ENCODE measurements at places on chromosomes 13 and 19. TPM values are rescaled to one million over a fixed set of nuclear protein-coding genes. Genes with fewer than 3 reads are reported as not detected.

DNA sequence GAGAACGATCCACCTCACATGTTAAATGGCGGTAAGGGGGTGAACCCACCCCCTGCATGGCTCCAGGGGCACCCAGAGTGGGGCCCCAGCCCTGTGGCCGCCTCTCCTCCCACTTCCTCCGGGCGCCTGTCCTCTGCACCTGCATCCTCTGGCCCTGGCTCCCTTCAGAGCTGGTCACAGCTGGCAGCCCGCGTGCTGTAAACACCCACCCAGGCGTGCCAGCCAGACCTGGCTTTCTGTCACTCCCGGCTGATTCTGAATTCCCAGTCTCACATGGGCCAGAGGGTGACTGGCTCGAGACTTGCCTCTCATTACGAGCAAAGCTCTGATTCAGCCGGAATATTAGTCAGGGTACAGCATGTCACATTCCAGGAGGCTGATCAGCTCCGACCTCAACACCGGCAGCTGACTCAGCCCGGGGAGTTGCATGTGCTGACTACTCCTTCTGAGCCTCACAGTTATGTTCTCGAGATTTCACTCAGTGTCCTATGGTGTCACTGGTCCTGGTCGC, 75.1 kb downstream of the GNG7 start:
- H3K27me3 ChIP-seq = no peaks in the 10 kb centered on the region
- H3K27ac ChIP-seq = peak overlapping the region; percentile 59
- DNase-seq = no peak
- peaks cover 30% of the 10 kb centered on the region for H3K4me1 ChIP-seq
- peaks cover 4% of the 10 kb centered on the region for H3K36me3 ChIP-seq
- H3K4me3 ChIP-seq = no peak overlapping the region

GRCh38 chr13:25214491-25215252, 42.6 kb upstream of the AMER2 start:
- peaks cover 13% of the 10 kb centered on the region for H3K27me3 ChIP-seq
- peaks cover 7% of the 10 kb centered on the region for H3K4me1 ChIP-seq
- no peak for DNase-seq
- no peak overlapping the region for H3K27ac ChIP-seq

Gene OR4F17
- total RNA-seq = not detected

GRCh38 chr13:43878892-43879754, at the start of gene CCDC122:
TSS of gene CCDC122 (minus strand) at chr13:43879740. CDS start at chr13:43869376, 10,364 bp downstream.
- peaks cover 30% of the 10 kb centered on the region for H3K4me1 ChIP-seq
- peaks cover 4% of the 10 kb centered on the region for H3K36me3 ChIP-seq

DNA sequence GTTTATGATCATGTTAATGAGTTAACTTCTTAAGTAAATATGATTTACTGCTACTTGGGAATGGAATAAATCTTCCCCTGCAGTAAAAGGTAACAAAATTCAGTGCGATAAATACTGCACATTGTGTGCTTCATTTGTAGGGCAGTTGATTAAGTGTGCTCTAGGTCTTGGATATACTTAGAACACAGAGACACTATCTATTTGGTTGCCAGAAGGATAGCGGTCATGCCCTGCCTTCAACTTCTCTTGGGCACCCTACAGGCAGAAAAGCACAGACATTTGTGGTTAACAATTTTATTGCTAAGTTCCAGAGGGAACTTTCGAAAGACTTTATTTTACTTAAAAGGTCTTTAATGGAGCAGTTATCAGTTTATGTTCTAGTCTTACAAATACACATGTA, 605.8 kb downstream of the PCDH9 start:
- no peak overlapping the region for H3K4me3 ChIP-seq
- DNase-seq = no peak
- no peaks in the 10 kb centered on the region for H3K36me3 ChIP-seq
- no peak overlapping the region for H3K27ac ChIP-seq
- H3K27me3 ChIP-seq = no peaks in the 10 kb centered on the region
- no peaks in the 10 kb centered on the region for H3K4me1 ChIP-seq

Gene ZNF681
- 3.8 TPM for total RNA-seq

Gene FAAP24
- 9.7 TPM for total RNA-seq

DNA sequence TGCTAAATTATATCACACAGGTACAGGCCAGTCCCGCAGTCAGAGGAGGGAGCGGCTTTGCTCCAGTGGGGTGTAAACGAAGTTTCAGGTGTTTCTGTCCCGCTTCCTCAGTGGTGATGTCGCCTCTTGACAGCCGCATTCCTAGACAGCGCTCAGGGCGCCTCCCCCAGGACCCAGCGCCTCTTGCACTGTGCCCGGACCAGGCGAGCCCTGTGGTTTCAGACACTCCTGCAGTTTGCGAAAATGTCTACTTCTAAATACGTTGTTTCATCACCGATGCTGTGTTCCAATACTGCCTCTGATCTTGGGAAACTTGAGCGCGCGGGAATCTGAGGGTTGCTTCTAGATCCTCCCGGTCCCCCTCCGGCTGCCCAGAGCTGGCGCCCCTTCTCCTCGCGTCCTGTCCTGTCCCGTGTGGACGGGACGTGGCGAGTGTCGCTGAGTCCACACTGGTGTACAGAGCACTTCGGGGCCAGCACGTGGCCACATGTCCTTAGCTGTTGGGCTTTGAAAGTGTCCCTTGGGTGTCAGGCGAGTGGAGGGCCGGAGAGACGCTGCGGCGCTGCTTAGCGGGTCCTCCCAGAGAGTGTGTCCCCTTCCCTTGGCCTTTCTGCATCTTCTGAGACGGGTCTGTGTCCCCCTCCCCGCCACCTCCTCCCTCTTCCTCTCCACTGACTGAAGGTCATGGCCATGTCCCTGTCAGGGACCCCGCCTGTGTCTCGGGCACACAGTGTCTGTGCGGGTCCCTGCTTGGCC, 14.6 kb upstream of the RPS15 start:
- no peak overlapping the region for H3K27ac ChIP-seq
- no peak for DNase-seq
- H3K27me3 ChIP-seq = no peaks in the 10 kb centered on the region
- H3K36me3 ChIP-seq = peaks cover 37% of the 10 kb centered on the region

DNA sequence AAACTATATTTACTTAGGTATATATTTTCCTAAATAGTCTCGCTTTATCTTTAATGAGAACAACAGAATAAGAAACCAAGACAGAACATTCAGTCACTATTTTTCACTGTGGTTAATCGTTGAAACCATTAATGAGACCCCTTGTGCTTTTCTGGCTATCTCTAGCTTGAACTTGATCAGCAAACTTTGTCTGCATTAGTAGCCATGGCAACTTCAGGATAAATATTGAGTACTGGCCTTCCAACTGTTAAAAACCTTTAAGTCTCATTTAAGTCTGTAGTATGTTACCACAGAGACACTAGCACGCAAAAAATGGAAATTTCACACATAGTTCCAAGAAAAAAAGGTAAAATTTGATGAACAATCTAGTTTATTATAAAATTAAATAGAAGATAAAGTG, 946.0 kb downstream of the SLITRK5 start:
- DNase-seq = no peak
- H3K4me1 ChIP-seq = peaks cover 3% of the 10 kb centered on the region
- H3K27me3 ChIP-seq = no peaks in the 10 kb centered on the region
- no peak overlapping the region for H3K4me3 ChIP-seq
- no peaks in the 10 kb centered on the region for H3K36me3 ChIP-seq

GRCh38 chr19:14318873-14319272, 62.4 kb upstream of the ADGRE5 start:
- no peaks in the 10 kb centered on the region for H3K4me1 ChIP-seq
- DNase-seq = peak; percentile 41

Gene ZNF284
- total RNA-seq = 2.2 TPM

Gene ZNF628
- total RNA-seq = 8.9 TPM

GRCh38 chr19:52171321-52172169, at the start of gene ZNF836:
TSS of gene ZNF836 (minus strand) at chr19:52171621. CDS start at chr19:52168072, 3,549 bp downstream.
- DNase-seq = peak; percentile 93
- peaks cover 29% of the 10 kb centered on the region for H3K4me1 ChIP-seq
- peaks cover 43% of the 10 kb centered on the region for H3K36me3 ChIP-seq
- H3K4me3 ChIP-seq = peak within 1 kb of the TSS; percentile 93
- H3K27ac ChIP-seq = peak within 1 kb of the TSS; percentile 95

DNA sequence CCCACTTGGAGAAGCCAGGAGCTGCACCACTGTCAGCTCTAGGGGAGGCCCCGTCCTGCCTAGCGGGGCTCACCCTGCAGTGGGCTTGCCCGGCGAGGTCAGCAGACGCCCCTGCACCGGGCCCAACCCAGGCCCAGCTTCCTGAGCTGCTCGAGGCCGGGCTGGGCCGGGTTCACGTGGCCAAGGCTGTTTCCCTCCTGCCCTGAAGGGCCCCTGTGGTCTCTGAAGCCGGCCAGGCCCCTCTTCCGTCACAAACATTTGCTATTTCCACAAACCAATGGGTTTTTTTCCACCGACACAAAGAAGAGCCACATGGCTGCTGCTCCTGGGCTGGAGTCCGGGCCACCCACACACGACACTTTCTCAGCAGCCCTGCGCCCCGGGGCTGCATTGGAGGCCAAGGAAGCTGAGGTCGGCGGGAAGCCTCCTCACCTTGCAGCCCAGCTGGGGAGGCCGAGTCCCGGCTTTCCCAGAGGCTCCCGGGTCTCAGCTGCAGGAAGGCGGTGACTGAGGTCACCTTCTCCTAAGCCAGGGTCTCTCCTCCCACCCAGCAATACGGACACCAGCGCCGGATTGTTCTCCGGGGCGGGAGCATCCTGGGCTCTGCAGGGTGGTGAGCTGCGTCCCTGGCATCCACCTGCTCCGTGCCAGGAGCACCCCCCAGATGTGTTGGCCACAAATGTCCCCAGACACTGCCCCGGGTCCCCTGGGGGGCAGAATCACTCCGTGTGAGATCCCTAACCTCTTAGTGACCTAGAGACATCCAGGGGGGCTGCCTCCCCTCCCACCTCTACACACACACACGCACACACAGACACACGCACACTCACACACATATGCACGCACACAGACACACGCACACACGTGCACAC, 80.5 kb downstream of the GADD45B start:
- no peaks in the 10 kb centered on the region for H3K36me3 ChIP-seq
- H3K27ac ChIP-seq = no peak overlapping the region
- H3K27me3 ChIP-seq = no peaks in the 10 kb centered on the region
- H3K4me1 ChIP-seq = peaks cover 49% of the 10 kb centered on the region
- DNase-seq = no peak

Gene PCCA
- 14.1 TPM for total RNA-seq

DNA sequence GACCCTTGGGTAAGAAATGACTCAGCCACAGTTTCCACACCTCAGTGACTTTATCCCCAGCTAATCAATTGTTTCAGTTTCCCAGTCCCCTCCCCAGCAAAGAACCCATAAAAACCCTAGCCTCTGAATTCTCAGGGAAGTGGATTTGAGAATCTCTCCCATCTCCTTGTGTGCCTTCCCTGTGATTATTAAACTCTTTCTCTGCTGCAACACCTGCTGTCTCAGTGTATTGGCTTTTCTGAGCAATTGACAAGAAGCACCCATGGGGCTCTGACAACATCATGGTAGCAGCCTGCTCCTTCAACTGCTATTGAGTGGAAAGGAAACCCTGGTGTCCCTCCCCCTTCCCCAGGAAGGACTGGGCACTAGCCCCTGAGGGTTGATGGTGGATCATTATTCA, 73.7 kb downstream of the UQCRFS1 start:
- H3K4me1 ChIP-seq = no peaks in the 10 kb centered on the region
- no peak for DNase-seq
- H3K27ac ChIP-seq = no peak overlapping the region
- H3K27me3 ChIP-seq = no peaks in the 10 kb centered on the region
- H3K36me3 ChIP-seq = no peaks in the 10 kb centered on the region
- no peak overlapping the region for H3K4me3 ChIP-seq

- H3K27ac ChIP-seq = no peak overlapping the region
- peaks cover 2% of the 10 kb centered on the region for H3K4me1 ChIP-seq
- no peak overlapping the region for H3K4me3 ChIP-seq
- no peaks in the 10 kb centered on the region for H3K36me3 ChIP-seq
- H3K27me3 ChIP-seq = no peaks in the 10 kb centered on the region
Measured at GRCh38 chr13:51772781-51773180, 31.2 kb downstream of the DHRS12 start.

DNA sequence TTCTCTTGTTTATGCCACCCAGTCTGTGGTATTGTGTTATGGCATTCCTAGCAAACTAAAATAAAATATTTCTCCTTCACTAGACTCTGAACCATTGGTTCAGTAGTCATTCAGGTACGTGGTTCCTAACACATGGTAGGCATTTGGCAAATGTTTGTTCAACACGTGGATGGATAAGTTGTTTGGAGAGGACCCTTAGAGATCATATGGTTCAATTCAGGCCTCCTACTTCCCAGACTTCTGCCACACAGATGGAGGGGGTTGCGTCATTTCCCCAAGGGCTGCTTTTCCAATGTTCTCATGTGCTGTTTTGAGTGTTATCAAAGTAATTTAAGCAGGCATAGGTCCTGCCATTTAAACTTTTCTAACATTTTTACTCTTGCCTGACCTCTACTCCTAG, 6.7 kb downstream of the CXCL17 start:
- no peak overlapping the region for H3K4me3 ChIP-seq
- H3K36me3 ChIP-seq = no peaks in the 10 kb centered on the region
- H3K27ac ChIP-seq = no peak overlapping the region
- no peak for DNase-seq
- peaks cover 5% of the 10 kb centered on the region for H3K27me3 ChIP-seq

- peak within 1 kb of the TSS; percentile 99 for H3K27ac ChIP-seq
- H3K4me3 ChIP-seq = peak within 1 kb of the TSS; percentile 95
- H3K4me1 ChIP-seq = peaks cover 17% of the 10 kb centered on the region
- DNase-seq = peak; percentile 91
- no peaks in the 10 kb centered on the region for H3K27me3 ChIP-seq
- H3K36me3 ChIP-seq = peaks cover 36% of the 10 kb centered on the region
Measured at GRCh38 chr19:19643158-19644053, at the start of gene GMIP. TSS of gene GMIP (minus strand) at chr19:19643657. CDS start at chr19:19643529, 128 bp downstream.

- no peak overlapping the region for H3K27ac ChIP-seq
- H3K4me1 ChIP-seq = peaks cover 18% of the 10 kb centered on the region
Measured at GRCh38 chr13:46633416-46633815, 80.4 kb downstream of the LRCH1 start.

Gene PLIN5
- total RNA-seq = not detected

Gene FOXO1
- total RNA-seq = 27.1 TPM

DNA sequence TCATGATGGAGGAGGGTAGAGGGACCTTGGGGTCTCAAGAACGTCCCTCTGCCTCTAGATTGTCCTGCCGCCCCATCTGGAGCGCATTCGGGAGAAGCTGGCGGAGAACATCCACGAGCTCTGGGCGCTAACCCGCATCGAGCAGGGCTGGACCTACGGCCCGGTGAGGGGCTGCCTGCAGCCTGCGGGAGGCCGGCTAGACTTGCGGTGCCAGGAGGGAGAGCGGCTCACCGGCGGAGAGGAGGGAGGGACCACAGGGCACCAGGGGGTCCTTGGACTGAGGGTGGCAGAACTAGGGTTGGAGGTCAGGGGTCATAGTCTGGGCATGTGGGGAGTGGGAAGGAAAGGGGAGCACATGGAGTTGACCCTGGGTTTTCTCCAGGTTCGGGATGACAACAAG, 29.9 kb downstream of the RYR1 start:
- H3K27ac ChIP-seq = no peak overlapping the region
- no peaks in the 10 kb centered on the region for H3K4me1 ChIP-seq
- no peaks in the 10 kb centered on the region for H3K36me3 ChIP-seq
- no peak for DNase-seq
- no peaks in the 10 kb centered on the region for H3K27me3 ChIP-seq

DNA sequence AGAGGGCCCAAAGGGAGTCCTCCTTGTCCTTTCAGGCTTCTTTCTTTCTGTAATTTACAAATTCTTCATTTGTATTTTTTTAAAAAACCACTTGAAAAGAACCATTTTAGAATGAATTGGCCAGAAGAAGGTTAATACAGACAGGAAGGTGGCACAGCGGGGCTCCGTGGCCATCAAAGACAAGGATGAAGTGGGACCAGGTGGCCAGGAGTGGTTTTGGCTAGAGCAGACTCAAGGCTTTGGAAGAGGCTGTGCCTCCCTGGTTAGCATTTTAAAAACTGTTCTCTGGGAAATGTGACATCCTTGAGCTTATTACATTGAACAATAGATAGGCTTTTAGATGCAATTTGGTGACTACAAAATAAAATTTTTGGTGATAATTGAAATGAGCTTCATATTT, 48.4 kb downstream of the ATP8A2 start:
- H3K4me3 ChIP-seq = no peak overlapping the region
- H3K27ac ChIP-seq = no peak overlapping the region
- peaks cover 46% of the 10 kb centered on the region for H3K27me3 ChIP-seq
- H3K36me3 ChIP-seq = no peaks in the 10 kb centered on the region

Gene LILRA1
- not detected for total RNA-seq

Measured in activated CD8-positive, alpha-beta memory T cell treated with anti-CD3 and anti-CD28 coated beads, Interleukin-2, amount 10 ng/mL, durations not matched to agents 7 days and 5 days (primary cell).